ENCODE measurements at places on chromosomes 12 and 14.

DNA sequence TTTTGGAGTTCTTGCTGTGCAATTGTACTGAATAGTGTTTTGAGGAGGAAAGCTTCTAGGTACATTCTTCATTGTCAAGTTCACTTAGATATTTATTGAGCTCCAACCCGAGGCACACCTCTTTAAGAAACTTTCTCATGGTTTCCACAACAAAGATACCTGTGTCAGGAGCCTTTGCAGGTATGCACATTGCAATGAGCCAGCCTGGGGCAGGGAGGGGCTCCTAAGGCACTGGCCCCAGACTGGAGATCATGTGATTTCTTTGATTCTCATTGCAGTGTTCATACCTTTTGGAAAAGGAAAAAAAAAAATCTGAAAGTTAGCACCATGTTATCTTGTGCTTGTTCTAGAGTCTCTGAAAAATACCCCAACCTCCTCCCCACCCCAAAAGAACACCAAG, 80.3 kb downstream of the PRMT8 start:
- no peak for DNase-seq

GRCh38 chr12:14454098-14454907, 88.8 kb downstream of the ATF7IP start:
- peak; percentile 13 for DNase-seq

DNA sequence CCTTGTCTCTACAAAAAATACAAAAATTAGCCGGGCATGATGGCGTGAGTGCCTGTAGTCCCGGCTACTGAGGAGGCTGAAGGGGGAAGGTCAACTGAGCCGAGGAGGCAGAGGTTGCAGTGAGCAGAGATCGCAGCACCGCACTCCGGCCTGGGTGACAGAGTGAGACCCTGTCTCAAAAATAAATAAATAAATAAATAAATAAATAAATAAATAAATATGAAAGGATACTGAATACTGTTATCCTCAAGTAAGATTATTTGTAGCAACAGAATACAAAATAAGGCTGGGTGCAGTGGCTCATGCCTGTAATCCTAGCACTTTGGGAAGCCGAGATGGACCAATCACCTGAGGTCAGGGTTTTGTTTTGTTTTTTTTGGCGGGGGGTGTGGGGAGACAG, 1.9 kb downstream of the RNF41 start:
- DNase-seq: no peak

DNA sequence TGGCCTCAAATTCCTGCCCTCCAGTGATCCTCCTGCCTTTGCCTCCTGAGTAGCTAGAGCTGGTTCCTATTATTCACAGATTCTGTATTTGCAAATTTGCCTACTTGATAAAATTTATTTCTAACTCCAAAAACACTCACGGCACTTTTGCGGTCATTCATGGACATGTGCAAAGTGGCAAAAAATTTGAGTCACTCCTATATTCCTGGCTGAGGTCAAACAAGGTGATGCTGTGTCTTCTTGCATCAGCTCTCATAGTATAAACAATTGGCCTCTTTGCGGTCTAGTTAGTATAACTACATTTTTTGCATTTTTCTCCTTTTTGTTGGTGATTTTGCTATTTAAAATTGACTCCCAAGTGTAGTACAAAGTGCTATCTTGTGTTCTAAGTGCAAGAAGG, 24.7 kb downstream of the ATF1 start:
- DNase-seq: no peak

- no peak for DNase-seq
Observed at GRCh38 chr14:92551044-92551841, 37.7 kb downstream of the RIN3 start.

DNA sequence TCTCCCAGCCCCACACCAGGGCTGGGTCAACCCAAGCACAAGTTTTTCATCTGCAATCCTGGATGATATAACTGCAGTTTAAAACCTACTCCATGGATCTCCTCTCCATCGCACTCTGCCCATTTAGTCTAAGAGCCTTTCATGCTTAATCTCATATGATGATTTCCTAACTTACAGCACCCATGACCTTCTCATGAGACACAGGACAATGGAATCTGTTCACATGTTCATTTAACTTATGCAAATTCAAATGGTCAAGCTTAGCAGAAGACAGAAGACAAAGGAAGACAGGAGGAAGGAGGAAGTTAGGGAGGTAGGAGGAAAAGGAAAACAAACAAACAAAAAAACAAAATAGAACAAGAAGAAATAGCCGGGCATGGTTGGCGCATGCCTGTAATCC, 64.6 kb upstream of the PNMA1 start:
- no peak for DNase-seq

GRCh38 chr12:97425380-97425779, 37.2 kb upstream of the RMST start:
- no peak for DNase-seq

DNA sequence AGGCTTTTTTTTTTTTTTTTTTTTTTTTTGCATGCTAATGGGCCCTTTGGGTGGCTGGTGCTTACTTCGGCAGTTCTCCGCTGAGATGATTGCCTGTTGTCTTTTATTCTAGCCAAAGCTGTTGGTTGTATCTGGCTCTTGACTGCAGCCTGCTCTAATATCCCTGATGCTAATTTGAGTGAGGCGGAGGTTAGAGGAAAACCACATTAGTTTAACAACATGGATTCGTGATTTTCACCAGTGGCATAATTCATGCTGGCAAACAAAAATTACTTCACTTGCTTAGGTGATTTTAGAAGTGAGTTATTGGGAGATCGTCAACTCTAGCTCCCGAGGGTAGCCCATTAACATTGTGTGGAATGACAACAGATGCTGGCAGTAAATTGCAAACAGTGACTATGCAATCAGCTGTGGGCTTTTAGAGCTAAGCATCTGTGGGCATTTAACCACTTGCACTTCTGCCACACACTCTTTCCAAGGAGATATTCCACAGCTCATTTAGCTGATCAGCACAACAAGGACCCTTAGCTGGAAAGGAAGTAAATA, 97.6 kb upstream of the ZDHHC17 start:
- no peak for DNase-seq

- no peak for DNase-seq
Observed at GRCh38 chr14:95137804-95138167, 19.5 kb downstream of the DICER1 start.

DNA sequence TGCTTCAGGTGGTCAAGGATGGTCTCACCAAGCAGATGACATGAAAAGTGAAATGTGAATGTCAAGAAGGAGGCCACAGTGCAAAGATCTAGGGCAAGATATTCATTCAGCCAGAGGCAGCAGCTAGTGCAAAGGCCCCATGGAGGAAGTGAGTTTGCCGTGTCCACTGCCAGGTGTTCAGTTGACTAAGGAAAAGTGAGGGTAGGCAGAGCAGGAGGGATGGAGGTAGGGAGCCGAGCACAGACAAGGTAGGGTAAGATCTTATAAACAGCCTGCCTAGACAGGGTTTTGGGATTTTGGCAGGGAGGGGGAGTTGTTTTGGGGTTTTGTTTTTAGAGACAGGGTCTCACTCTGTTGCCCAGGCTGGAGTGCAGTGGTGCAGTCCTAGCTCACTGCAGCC, 11.9 kb downstream of the PPP2R5C start:
- DNase-seq: no peak

DNA sequence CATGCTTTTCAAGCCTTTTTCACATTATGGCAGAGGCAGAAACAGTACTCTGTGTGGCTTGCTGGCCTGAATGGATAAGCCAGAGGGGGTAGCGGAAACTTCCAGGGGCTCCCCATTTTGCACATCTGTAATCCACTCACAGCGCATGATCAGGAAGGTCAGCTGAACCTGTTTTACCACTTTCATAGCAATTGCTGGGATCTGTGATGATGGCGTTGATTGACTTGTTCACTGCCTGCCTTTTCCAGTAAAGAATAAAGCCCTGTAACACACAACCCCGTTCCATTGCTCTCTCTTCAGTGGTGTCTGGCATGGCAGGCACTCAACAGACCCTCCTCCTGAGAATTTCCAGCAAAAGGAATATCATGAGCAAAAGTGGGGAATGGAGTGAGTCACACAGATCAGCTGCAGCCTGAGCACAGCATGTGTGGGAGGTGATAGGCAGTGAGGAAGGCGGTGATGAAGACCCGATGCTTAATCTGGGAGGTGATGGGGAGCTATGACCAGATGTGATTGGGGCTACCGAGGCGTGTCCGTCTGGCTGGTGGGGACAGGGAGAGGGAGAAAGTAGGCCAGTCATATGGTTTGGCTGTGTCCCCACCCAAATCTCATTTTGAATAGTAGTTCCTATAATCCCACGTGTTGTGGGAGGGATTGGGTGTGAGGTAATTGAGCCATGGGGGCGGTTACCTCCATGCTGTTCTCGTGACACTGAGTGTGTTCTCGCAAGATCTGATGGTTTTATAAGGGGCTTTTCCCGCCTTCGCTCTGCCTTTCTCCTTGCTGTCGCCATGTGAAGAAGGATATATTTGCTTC, 44.7 kb upstream of the CHST11 start:
- DNase-seq: no peak

DNA sequence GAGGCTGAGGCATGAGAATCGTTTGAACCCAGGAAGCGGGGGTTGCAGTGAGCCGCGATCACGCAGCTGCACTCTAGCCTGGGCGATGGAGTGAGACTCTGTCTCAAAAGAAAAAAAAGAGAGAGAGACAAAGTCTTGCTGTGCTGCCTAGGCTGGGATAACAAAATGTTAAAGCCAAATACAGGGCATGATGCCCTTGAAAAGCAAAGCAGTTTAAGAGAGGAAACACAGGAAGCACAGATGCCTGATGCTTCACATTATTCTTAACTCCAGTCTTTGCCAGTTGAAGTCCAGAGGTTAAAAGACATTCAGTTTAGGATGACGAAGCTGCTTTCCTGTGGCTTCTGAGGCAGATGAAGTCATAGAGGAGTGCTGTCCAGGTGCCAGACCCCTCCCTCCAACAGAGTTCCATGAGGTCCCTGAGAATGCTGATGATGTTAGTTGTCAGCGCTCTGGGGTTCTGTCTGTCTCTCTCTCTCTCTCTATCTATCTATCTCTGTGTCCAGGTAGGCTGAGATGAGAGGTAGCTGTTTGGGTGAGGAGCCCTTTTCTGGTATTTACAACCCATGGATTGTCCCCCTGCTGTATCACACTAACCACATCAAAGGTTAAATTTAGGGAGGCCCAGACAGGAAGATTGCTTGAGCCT, 4.9 kb upstream of the MRPL52 start:
- DNase-seq: no peak

- no peak for DNase-seq
Observed at GRCh38 chr12:93050026-93050747, 121.1 kb upstream of the EEA1 start.

- no peak for DNase-seq
Observed at GRCh38 chr12:4190366-4191063, 83.0 kb upstream of the CCND2 start.

- no peak for DNase-seq
Observed at GRCh38 chr14:76134231-76134630, 17.5 kb upstream of the GPATCH2L start.

- no peak for DNase-seq
Observed at GRCh38 chr12:94173660-94174265, 25.4 kb downstream of the PLXNC1 start.

DNA sequence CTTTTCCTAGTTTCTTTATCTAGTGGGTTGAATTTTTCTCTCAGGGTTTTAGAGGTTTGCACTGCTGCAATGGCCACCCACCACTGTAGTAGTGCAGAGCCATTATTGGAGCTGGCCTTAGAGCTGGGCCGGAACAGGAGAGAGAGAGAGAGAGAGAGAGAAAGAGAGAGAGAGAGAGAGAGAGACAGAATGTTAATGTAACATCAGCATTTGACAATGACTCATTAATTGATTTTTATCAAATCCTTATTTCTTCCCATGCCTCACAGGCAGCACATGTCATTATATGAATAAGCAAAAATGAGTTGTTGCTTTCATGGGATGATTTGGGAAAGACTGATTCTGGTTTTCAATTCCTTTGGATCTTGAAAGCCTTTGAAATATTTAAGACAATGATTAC, 76.3 kb upstream of the PPP4R3A start:
- no peak for DNase-seq

DNA sequence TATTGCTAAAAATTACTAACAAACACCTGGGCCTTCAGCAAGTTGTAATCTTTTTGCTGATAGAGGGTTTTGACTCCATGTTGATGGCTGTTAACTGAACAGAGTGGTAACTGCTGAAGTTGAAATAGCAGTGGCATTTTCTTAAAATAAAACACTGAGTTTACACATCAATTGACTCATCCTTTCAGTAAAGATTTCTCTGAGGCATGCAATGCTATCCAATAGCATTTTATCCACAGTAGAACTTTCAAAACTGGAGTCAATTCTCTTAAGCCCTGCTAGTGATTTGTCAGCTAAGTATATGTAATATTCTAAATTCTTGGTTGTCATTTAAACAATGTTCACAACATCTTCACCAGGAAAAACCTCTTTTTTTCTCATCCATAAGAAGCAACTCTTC, 59.5 kb downstream of the CMAS start:
- no peak for DNase-seq

Measured in activated naive CD4-positive, alpha-beta T cell treated with anti-CD3 and anti-CD28 coated beads, Interleukin-2, amount 50 U/mL, for 72 hours (primary cell).